ENCODE measurements at places on chromosomes 2 and 18.

GRCh38 chr2:169137924-169138323 lies 68.6 kb downstream of the DHRS9 start:
- no peak for DNase-seq

DNA sequence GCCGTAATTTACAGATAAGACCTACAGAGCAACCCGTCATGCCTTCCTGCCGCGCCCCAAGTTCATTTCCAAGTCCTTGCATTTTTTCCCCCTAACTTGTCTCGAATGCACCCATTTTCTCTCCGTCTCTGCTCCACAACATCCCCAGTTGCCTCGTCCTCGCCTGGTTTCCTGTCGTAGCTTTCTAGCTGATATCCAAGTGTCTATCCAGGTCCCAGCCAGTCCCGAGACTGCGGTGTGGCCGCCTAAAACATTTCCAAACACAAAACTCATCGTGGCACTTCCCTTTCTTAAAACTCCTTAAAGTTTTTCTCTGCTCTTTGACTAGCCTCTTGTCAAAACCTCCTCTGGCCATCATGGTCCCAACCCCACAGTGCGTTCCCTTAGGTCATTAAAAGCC lies 1.2 kb upstream of the BARD1 start:
- DNase-seq, result no peak

GRCh38 chr2:128369602-128370467 lies 51.2 kb upstream of the HS6ST1 start:
- DNase-seq, result no peak

GRCh38 chr2:28649481-28650265 lies 102.0 kb upstream of the PPP1CB start:
- DNase-seq, result no peak

- no peak for DNase-seq
Observed at GRCh38 chr2:153811516-153811915, 60.2 kb upstream of the GALNT13 start.

- no peak for DNase-seq
Observed at GRCh38 chr18:9530226-9531009, 55.1 kb downstream of the RALBP1 start.

DNA sequence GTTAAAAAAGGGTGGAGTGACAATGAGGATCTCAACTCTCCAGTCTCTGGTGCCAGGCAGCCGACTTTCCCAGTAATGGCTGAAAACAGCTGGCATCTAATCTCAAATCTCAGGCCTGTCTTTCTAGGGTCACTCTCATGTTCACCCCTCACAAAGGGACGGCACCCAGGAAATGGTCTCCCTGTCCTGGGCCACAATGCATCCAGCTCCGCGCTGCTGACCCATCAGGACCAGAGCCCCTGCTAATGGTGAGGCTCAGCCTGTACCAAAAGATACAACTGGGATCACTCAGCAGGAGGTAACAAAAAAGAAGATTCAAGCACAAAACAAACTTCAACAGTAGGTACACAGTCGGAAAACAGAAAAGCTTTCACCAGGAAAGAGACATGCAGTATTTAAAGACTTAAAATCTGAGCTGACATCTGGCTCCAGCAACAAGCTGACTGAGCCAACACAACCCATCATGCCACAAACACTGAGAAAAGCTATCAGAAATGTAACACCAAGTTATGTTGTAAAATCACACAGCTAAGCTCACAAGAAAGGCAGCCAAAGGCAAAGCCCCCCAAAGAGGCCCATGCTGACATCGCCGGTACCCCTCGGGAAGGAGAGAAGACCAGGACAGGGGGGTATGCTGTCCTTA lies 13.6 kb upstream of the KIDINS220 start:
- DNase-seq, result no peak

- no peak for DNase-seq
Observed at GRCh38 chr18:75250471-75250821, 39.8 kb downstream of the TSHZ1 start.

GRCh38 chr2:53233759-53234547 lies 533.7 kb upstream of the CHAC2 start:
- no peak for DNase-seq

- peak; percentile 32 for DNase-seq
Observed at GRCh38 chr18:25737710-25738311, 352.6 kb downstream of the SS18 start.

GRCh38 chr18:49628119-49628518 lies 66.3 kb downstream of the LIPG start:
- DNase-seq, result no peak

GRCh38 chr2:109604597-109604996 lies 9.2 kb downstream of the SEPTIN10 start:
- no peak for DNase-seq

DNA sequence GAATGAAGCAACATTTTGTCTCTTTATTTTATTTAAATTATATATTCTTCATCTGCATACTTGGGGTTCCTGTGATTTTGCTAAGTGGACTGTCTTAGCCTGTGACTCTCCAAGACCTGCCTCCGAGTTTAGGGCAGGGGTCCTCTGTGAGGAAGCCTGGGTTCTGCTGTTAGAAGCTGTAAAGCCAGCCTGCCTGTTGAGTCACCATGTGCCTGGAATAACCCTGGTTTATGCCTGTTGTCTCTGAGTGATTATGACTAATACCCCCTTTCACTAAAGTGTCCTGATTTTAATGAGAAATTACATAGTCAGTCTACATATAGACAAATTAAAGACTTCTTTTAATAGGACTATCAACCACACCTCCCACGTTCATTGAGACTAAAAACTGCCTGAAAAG lies 369.1 kb downstream of the ZNF521 start:
- no peak for DNase-seq

DNA sequence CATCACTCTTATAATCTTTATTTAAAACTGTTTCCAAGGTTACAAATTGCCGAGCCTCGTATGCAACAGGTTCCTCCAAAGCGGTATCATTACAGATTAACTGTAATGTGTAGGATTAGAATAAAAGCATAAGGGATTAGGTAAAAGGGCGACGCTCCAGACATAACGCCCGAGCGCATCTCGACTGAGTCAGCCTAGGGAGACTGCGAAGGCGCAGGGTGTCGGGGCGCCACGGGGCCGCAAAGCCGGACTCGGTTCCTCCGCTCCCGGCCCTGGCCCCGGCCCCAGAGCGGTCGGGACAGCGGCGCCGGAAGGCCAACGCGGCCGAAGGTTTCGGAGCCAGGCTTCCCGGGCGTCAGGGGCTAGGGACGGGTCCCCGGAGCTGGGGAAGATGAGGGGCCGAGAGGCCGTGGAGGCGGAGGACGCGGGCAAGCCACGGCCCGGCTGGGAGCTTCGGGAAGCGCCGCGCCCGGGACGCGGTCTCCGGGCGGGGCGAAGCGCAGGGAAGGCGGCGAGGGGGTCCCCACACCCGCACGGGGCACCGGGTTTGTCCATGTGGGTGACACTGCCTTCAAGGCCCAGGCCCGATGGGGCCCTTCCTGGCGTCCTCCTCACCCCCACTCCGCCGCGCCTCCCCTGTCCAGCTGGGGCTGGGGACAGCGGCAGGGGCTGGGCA lies 12.9 kb upstream of the SIX3 start:
- DNase-seq, result no peak
